Right renal cortex interstitium (tissue), 3 donors: ENCODE measurements at places on chromosomes 4 and X. TPM values are rescaled to one million over a fixed set of nuclear protein-coding genes. Genes with fewer than 3 reads are reported as not detected.

The SERTM2 gene
- not detected for polyA plus RNA-seq

DNA sequence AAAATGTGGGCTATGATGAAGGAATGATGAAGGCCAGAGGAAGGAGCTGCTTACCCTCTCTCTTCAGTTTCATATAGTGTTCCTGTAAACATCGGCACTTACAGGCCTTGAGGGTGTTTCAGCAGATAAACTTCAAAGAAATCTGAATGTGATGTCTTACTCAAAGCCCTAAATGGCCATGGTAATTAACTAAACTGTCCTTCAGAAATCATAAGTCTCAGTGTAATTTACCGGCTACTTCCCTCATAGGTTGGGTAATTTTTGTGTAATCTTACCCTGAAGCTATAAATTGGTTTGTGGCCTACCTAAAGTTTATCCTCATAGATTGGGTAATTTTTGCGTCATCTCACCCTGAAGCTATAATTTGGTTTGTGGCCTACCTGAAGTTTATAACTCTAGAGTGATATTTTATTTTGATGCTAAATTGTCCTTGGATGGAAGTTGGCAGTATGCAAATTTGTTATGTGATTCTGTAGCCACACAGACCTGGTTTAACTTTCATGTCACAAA is 2700.3 kb downstream of the ARAP2 start:
- DNase-seq: no peak

- peak; percentile 23 for DNase-seq
Observed at GRCh38 chr4:180164799-180165198, 2078.4 kb upstream of the TENM3 start.

GRCh38 chr4:42914937-42915336 is 22.4 kb downstream of the GRXCR1 start:
- DNase-seq: no peak

GRCh38 chr4:6328526-6328925 is 58.9 kb downstream of the WFS1 start:
- no peak for DNase-seq

DNA sequence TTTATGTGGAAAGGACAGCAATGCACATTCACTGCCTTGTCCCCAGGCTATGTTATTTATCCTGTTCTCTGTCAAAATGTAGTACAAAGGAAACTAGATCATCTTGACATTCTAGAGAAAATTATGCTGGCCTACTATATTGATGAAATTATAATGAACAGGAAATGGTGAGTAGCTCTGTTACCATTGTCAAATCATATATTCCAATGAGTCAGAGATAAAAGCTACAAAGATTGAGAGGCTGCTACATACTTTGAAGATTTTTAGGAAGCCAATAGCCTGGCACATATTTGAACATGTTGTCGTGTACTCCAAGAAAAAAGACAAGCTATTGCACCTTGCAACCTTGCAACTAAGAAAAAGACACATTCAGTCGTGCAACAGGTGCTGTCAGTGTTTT is 52.7 kb upstream of the TET2 start:
- no peak for DNase-seq

- DNase-seq: no peak
Observed at GRCh38 chr4:97493815-97494518, 649.3 kb downstream of the STPG2 start.

DNA sequence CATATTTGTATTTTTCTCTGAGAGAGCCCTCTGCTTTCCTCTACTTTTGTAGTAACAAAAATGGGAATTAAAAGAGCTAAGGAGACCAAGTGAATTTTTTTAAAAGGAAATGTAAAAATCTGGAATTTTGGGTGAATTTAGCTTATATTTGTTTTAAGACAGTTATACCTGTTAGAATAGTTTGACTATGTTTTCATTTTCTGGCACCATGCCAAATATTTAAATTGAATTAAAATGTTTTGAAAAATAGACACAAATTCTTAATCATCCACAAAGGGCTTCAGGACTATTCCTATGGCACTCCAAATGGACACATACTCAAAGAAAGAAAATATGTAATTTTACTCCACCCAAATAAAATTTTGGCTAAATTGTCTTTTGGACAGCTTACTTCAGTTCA is 209.6 kb downstream of the SH3BGRL start:
- DNase-seq: no peak

- peak; percentile 42 for DNase-seq
Observed at GRCh38 chrX:74535408-74536151, 78.8 kb downstream of the RLIM start.

The AMELX gene
- not detected for polyA plus RNA-seq

DNA sequence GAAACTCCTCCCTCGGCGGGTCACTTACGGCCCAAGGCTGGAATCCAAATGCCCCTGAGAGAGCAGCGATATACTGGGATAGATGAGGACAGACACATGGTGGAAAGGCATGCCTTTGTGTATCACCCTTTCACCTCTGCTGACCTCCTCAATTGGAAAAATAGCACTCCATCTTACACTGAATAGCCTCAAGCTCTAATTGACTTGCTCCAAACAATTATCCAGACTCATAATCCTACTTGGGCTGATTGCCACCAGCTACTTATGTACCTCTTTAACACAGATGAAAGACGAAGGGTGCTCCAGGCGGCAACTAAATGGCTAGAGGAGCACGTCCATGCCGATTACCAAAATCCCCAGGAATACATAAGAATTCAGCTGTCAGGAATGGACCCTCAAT is 1142.2 kb downstream of the ARAP2 start:
- DNase-seq: no peak

GRCh38 chr4:116531026-116531425 is 554.4 kb downstream of the TRAM1L1 start:
- DNase-seq: no peak

GRCh38 chrX:3548765-3549391 is 164.6 kb downstream of the PRKX start:
- no peak for DNase-seq

The PNMA3 gene
- 16.7 TPM for polyA plus RNA-seq

DNA sequence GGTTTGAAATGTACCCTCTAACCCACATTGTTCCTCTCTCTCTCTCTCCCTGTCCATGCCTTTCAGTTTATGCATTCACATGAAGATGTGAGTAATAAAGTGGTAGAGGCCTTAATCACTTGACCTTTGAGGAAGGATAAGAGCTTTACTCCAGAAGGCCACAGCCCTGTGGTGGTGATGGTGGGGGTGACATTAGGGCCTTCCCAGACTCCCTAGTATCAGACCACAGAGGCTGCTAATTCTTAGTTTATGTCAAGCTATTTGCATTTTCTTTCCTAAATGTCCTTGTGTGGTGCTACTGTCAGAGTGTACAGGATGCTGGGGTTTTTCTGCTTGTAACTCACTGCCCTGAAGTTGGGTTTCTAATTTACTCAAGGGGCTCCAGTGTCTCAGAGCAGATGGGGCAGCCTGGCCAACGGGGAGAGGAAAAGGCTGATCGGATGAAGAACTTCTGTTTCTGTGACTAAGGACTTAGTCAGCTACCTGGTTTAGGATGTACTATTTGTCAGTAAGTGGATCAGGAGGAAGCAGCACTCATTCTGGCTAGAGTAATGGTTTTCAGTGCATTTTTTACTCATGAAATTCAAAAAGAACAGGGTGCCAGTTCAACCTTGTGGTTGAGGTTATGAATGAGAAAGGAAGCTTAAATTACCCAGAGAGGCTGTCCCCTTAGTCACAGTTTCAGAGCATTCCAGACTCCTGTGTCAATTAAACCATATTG is 509.6 kb upstream of the DIPK2B start:
- no peak for DNase-seq

The FAM9B gene
- polyA plus RNA-seq: 0.17 TPM

GRCh38 chr4:181127171-181127570 is 1116.0 kb upstream of the TENM3 start:
- DNase-seq: no peak

The IGSF1 gene
- polyA plus RNA-seq: 15.4 TPM

GRCh38 chrX:103201041-103201440 is 13.9 kb upstream of the BEX4 start:
- no peak for DNase-seq

The HMGB3 gene
- 139 TPM for polyA plus RNA-seq

The FGFBP2 gene
- 0.35 TPM for polyA plus RNA-seq

DNA sequence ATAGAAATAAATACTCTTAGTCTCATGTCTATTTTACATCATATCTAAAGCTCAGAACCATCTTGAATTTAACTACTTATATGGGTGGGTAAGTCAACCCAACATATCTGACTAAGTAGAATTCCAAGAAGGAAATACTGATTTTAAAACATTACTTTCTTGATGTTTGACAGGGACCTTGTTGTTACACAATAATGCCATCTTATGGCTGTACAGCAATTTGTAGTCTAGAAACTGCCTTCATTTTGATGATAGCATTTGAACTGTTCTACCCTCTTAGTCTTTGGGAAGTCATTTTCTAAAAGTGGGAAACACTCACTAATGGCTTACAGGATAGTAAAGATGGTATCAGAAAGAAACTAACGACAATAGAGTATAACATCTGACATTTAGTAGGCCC is 929.5 kb downstream of the DMD start:
- DNase-seq: no peak

The IL21 gene
- polyA plus RNA-seq: not detected

DNA sequence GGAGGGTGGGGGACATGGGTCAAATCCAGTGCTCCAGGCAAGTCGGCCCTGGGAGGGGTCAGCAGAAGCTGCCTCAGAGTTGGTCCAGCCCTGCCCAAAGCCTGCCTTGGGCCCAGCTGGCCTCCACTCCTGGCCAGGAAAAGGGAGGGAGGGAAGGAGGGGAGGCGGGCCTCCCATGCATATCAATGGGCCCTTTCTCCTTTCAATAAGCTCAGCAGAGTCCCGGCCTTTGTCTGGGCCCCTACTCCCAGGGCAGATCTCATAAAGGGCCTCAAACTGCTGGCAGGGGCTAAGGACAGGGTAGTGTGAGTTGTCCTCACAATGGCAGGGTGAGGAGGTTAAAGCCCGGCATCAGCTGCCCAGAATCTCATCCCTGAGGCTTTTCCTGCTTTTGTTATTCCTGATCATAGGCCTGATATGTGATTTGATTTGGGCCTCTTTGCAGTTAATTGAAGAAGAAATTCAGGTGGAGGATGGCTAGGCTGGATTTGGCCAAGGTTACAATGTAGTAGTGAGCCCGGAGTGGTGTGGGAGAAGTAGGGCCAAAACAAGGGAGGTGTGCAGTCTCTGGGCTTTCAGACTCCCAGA is 121.1 kb upstream of the ATP6AP2 start:
- DNase-seq: no peak

The SLC9B2 gene
- 9.2 TPM for polyA plus RNA-seq

DNA sequence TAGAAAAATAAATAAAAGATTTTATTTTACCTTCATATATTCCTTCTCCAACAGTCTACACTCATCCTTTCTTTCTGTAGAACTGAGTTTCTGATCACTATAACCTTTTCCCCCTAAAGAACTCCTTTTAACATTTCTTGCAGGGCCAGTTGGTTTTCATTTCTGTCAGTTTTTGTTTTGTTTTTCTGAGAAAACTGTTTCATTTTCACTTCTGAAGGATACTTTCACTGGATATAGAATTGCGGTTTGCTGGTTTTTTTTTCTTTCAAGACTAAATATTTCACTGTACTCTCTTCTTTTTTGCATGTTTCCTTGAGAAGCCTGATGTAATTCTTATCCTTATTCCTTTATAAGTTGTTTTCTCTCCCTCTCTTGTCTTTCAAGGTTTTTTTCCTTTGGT is 90.4 kb upstream of the EOLA2 start:
- no peak for DNase-seq

The SNCA gene
- polyA plus RNA-seq: 67.6 TPM

- no peak for DNase-seq
Observed at GRCh38 chrX:40434947-40435346, 145.8 kb upstream of the ATP6AP2 start.

The PRR32 gene
- polyA plus RNA-seq: not detected

The SPACA5 gene
- polyA plus RNA-seq: 0.27 TPM

DNA sequence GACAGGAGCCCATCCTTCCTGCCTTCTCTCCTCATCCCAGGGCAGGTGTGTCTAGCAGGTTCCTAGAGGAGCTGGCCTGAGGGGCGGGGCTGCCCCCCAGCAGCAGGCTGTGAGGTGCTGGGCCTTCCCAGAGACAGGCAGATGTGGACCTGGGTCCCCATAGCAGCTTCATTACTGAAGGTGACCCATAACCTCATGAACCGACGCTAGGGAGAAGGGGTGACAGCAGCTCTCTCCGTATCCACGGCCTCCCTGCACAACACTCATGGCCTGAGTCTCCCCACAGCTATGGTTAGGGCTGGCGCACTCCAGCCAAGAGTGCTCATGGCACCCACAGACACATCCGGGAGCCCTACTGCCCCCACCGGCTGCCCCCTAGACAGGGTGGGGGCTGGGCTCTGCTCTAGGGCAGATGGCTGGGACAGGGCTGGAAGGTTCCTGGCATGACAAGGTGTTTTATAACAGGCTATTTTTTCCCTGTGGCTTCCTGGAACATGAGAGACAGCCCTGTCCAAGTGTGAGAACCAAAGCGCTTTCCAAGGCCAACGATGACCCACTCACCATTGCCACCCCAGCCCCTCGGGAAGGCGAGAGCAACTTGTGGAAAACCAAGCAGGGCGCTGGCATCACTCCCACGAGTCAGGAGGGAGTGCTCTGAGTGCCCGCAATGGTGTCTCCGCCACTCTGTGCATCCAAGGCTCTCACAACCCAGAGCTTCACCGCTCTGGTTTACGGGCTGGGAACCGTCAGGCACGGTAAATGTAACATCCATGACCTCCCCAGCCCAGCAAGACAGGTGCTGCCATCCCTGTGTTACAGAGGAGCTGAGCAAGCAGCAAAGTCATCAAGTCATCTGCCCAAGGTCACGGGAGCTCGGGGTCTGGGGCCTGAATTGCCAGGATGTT is 59.8 kb downstream of the ACOX3 start:
- DNase-seq: no peak
